ENCODE measurements at places on chromosomes 7 and 10. TPM values are rescaled to one million over a fixed set of nuclear protein-coding genes. Genes with fewer than 3 reads are reported as not detected.

TCAF1 gene
- total RNA-seq = 45.3 TPM

SUN3 gene
- not detected for total RNA-seq

DNA sequence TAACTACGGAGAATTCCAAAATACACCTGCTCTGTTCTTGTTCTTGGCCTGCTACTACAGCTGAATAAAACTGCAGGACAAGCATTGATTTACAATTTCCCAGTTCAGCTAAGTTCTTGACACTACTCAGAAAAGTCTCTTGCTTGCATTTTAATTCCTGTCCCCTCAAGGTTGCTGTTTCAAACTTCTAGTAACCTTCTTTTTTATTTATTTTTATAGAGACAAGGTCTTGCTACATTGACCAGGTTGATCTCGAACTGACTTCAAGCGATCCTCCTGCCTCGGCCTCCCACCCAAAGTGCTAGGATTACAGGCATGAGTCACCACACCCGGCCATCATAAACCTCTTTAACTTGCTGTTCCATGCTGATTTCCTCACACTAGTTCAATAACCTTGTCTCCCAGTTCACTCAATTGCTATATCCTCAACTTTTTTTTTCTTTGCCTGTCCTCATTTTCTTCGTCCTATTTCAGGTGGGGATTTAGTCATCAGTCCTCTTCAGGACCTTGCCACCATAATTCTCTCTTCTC, 79.9 kb downstream of the ARHGAP21 start:
- DNase-seq = no peak

- no peak for DNase-seq
These were observed 70.0 kb upstream of the NAMPT start for GRCh38 chr7:106354822-106355221.

DNA sequence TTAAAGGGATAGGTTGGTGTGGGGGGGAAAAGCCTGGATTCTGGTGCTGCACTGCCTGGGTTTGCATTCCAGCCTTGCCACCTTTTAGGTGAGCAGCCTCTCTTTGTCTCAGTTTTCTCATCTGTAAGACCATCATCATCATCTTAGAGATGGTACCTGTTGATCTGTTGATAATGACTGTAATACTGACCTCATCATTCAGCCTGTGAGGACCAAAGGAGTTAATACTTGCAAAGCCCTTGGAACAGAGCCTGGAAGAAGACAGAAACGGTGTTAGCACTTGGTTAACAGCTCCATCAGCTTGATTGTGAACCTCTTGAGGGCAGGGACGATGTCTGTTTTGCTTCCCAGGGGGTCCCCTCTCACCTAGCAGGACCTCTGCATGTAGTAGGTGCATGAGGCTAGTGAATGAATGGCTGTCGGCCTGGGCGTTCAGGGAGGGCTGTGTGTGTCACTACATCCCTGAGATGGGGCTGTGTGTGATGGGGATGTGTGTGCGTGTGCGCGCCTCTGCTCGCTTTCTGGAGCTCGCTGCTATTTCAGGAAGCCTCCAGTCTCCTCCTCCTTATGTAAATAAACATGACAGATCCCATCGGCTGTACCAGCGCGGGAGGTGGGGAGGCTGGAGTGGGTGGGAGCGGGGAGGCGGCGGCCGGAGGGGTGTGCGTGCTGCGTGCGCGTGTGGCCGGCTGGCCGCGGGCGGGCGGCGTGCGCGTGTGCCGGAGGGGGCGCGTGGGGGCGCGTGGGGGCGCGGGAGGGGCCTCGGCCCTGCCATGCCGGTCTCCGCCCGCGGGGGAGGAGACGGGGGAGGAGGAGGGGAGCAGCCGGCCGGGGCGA, 61.2 kb downstream of the NEURL1 start:
- DNase-seq = peak; percentile 68

DNA sequence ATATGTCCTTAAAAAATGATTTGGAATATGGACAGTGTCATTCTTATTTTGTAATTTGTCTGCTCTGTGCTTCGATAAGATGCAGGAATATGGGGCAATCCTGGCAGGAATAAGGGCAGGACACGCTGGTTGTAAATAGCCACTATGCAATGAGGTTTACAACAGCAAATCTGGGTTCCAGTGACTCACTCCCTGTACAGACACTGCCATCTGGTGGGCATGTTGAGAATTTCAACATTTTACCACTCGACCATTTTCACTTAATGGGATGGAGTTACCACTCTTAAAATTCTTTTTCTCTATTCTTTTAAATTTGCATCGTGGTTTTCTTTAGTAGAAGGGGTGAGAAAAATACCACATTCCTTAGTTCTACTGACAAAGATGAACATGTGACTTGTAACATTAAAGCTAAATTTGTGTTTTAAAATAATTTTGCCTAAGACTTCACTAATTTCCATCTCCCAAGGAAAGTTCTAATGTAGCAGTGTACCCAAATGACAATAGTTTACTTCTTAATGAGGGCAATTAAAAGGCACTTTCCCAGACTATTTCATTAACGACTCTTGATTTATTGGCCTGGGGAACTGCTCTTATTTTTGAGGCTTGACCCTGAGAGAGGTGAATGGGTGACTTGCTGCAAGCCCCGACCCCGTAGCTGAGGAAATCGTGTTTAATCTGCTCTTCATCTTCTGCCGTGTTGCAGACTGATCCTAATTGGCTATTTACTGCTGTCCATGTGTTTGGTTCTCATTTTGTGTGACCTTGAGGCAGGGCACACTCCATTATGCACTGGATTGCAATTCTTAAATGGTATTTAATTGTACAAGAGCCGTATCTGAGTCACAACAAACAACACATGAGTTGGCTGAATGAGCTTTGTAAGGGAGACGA, 173.6 kb upstream of the IMMP2L start:
- peak; percentile 73 for DNase-seq

DNA sequence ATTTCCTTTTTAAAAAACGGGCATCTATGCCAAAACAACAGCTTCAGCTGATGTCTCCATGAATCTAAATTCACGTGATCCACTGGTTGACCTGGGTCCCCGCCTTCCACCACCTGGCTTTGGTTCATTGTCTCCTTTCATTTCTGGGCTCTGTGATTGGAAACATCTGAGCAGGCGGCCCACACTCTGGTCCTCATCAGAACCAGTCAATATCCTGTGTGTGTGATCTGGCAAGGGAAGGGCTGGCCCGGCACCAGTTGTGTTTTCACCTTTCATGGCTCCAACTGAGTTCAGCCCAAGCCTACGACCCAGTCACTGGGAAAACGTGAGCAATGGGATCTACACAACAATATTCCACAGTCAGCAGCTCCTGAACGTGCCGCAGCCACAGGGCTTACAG, 46.2 kb downstream of the PARP12 start:
- DNase-seq = no peak

GRCh38 chr7:25469669-25470068, 241.4 kb upstream of the NPVF start:
- DNase-seq = no peak

DNA sequence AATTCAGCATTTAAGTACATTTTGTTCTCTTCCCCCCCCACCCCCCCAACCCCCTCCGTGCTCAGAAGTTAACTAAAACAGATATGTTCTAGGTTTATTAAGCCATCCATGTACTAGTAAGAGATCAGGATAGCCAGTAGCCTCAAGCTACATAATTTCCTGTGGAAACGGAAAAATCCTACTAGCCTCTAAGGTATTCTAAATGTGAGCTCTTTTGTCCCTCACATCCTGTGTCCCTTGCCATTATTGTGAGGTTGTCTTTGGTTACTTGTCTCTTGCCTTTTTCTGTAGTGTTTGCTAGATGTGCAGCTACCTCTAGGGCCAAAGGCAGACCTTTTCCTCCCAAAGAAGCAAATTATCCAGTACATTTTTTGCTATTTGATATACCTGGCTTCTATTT, 92.1 kb downstream of the BTRC start:
- DNase-seq = no peak

DNA sequence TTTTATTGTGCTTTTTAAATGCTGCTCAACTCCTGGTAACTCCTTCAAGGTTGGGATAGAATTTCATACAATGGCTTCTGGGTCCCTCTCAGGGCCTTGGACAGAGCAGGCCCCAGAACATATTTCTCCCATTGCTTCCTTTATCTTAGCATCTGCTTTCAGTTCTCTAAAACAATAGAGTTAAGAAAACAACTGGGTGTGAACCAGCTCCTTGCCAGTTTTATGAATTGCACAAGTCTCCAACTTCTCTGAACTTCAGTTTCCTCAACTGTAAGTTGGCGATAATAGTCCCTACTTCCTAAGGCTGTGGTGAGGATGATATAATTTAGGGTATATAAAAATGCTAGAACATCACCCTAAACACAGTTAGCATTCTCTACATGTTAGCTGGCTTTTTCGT, 77.0 kb upstream of the INHBA start:
- DNase-seq = no peak

- no peak for DNase-seq
These were observed 122.8 kb upstream of the ZNF92 start for GRCh38 chr7:65250697-65251395.

DNA sequence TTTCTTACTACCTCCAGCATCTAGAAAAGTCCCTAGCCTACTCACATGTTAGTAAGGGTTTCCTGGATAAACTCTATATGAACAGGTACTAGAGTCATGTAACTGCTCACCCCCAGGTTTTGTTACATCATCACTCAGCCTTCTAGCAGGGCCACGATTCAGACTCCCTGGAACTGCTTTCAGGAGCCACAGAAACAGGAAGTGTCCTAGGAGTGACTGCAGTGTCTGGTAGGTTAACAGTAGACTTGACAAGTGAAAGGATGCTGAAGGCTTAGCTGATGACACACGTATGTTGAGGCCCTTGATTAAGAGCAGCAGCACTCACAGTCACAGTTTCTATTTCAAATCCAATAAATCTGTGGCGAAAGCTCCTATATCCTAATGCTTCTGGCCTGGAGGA, 101.2 kb downstream of the DNMBP start:
- DNase-seq = peak; percentile 70
